ENCODE measurements at places on chromosomes 6 and 20.

DNA sequence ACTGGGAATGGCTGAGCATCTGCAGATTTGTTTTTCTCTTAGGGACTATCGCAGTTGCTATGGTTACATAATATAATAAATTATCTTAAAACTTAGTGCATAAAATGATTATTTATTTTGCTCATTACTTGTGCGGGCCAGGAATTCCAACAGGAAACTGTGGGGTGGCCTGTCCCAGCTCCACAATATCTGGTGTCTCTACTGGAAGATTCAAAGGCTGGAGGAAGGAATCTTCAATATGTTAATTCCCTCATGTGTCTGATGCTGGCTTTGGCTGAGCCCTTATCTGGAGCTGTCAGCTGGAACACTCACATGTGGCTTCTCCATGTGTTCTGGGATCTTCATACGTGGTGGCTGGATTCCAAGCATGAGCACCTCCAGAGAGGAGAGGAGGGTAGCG, 23.9 kb upstream of the B3GAT2 start:
- no peak for DNase-seq

GRCh38 chr6:166203003-166203640, 35.5 kb upstream of the TBXT start:
- no peak for DNase-seq

- DNase-seq = no peak
These were observed 186.1 kb upstream of the SLC24A3 start for GRCh38 chr20:19026121-19026878.

DNA sequence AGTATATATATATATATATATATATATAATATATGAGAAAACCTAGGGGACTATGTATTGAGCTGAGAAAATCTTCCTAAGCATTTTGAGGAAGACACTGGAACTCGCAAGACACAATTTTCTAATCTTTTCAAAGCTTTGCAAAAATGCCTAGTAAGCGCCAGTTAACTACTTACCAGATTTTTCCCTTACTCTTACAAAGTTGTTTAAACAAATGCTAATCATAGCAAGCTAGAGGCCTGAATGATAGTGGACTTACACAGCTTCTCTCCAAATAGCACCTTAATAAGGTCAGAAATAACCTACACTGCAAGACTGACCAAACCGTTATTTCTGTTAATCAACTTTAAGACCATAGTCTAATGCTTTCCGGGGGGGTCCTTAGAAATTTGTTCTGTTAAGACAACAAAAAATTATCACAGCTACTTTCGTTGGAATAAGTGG, 56.1 kb upstream of the HFE start:
- DNase-seq = no peak

DNA sequence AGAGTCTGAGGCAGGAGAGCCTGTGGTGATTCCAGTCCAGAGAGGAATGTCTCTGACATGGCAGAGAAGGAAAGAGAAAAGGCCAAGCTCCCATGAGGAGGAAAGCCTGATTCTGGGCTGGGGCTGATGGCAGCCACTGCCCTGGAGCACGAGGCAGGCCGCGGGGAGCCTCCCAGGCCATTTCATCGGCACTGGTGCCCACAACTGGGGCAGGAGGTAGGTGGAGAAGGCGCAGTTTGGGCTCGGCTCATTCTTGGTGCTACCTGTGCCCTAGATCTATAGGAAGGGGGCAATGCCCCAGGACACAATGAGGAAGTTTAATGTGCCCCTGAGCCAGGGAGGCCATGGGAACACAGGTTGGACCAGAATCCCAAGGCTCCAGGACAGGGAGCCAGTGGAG, 2.6 kb upstream of the TREML1 start:
- DNase-seq = no peak

DNA sequence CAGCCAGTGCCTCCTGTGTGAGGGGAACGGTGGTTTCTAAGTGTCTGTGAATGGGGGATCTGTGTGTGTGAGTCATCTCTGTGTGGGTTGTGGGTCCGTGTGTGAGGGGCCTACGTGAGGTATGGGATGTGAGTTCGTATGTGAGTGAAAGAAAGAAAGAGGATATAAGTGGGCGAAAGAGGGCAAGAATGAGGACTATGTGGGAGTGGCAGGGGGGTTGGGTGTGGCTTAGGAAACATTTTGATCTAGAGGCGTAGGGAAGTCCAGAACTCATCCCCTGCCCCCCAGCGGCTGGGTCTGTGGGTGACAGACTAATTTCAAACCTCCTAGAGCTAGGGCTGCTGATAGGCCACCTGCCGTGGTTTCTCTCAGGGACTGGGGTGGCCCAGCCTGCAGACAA, 35.5 kb downstream of the DHX35 start:
- peak; percentile 75 for DNase-seq

GRCh38 chr6:21840428-21840827, 246.9 kb downstream of the SOX4 start:
- DNase-seq = no peak

DNA sequence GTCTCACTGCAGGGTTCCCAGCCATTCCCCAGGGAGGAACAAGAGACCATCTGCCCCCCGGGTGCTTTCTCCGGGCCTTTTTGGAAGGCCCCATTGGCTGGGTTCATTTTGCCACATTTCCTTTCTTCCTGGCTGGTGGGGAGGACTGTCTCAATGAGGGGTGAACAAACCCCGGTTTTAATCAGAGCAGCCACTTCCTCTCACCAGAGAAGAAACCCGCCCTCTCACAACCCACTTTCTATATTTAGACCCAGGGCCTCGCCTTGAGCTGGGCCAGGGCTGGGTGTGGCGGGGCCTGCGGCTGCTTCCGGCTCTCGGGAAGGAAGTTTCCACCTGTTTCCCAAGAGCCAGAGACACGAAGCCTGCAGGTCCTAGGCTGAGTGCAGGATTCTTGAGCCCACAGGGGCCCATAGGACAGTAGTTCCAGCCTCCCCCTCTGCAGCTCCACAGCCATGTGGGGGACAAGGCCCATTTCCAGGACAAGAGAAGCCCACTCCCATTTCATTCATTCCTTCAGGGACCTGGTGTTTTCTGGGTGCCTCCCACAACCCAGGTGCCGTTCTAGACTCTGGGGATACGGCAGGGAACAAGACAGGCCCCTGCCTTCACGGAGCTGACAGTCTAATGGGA, 41.8 kb downstream of the RBM38 start:
- peak; percentile 71 for DNase-seq

DNA sequence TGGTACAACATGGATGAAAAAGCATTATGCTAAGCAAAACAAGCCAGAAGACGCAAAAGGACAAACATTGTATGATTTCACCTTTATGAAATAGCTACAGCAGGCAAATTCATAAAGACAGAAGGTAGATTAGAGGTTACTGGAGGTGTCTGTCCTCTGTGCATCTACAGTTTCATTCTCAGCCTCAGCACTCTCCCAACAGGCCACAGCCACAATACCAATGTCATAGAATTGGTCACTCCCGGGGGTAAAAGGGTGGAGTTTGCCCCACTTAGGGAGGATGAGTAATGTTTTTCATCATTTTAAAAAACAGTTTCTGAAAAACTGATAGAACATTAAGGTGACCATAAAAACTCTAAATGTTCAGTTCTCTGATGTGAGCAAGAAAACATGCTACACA, 17.2 kb upstream of the TMX4 start:
- no peak for DNase-seq

- no peak for DNase-seq
These were observed 1.1 kb upstream of the ZKSCAN8 start for GRCh38 chr6:28140616-28141015.

DNA sequence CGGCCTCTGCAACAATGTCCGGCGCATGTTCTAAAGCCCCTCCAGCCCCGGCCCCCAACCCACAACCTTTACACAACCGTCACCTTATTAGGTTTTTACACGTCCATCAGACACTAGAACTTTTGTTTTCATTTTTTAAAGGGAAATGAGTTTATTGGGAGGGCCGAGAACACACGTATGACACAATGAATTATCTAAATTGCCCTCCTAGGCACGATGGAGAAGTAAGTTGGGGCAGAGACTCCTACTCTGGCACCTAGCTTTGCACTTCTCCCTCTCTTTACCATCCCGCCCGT, 1.2 kb upstream of the DLL1 start:
- DNase-seq = no peak

DNA sequence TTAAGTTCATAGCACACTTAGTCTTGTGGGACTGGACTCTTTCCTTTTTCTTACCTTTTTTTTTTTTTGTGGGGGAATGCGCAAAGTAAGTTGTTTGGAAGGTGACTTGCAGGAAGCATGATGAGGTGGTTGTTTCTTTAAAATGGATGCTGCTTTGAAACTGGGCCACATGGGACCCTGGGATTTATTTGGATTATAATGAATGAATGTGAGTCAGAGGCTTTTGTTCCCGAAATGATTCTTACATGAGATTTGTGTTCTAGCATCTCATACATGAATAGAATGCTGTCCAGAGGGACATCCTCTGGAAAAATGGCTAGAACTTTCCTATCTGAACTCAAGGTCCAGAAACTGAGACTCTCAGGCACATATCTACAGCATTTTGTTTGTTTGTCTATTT, 236.6 kb upstream of the RNF24 start:
- no peak for DNase-seq

DNA sequence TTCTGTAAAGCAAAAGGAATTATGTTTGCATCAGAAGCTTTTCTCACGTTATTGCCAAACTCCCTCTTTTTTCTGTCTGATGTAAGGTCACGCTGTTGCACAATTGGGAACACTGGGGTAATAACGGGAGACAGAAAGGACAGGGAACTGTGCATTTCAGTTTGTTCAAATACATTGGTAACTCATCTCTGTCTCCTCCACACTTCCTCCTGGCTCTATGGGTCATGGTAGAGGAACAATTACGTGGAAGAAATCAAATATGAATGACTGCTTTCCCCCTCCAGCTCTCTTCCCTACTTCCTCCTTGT, 132.2 kb upstream of the TNFAIP3 start:
- no peak for DNase-seq

DNA sequence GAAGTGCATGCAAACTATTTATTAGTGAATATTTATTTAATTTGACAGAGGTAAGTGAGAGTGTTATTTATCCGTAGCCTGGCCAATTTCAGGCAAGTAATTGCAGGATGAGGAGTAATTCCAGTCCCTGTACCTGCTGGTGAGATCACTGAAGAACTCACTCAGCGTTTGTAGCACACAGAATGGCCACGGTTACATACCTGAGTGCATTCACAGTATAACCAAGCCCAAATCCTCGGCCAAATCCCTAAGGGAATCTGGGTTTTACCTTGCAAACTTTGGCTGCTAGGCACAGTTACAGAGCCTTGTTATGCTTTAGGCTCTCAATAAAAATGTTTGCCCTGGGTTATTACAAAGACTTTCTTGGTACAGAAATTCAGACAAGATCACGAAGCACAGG, 93.3 kb downstream of the KCNQ5 start:
- no peak for DNase-seq

- no peak for DNase-seq
These were observed 4.8 kb downstream of the ASXL1 start for GRCh38 chr20:32362901-32363364.

GRCh38 chr6:168950858-168951214, 302.8 kb downstream of the THBS2 start:
- no peak for DNase-seq

GRCh38 chr6:125932451-125932795, 24.1 kb upstream of the HINT3 start:
- DNase-seq = no peak

GRCh38 chr6:15829156-15829555, 166.3 kb upstream of the DTNBP1 start:
- no peak for DNase-seq

GRCh38 chr6:166996406-166996805, 2.8 kb upstream of the CEP43 start:
- no peak for DNase-seq

DNA sequence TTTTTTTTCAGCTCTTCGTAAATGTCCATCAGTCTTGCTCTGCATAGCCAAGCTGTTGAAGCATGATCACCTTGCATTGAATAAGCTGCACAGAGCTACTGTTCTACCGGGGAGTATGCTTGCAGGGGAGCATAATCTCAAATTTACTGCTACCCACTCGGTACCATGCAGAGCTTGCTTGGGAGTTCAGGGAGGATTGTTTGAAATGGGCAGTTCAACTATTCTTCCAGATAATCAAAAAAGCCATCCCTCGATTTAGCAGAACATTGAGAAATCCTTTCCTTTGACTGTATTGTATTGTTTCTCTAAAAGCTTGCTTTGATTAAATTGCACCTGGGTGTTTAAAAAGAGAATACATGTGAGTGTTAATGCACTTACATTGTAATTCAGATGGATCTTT, 332.6 kb downstream of the UTRN start:
- no peak for DNase-seq

DNA sequence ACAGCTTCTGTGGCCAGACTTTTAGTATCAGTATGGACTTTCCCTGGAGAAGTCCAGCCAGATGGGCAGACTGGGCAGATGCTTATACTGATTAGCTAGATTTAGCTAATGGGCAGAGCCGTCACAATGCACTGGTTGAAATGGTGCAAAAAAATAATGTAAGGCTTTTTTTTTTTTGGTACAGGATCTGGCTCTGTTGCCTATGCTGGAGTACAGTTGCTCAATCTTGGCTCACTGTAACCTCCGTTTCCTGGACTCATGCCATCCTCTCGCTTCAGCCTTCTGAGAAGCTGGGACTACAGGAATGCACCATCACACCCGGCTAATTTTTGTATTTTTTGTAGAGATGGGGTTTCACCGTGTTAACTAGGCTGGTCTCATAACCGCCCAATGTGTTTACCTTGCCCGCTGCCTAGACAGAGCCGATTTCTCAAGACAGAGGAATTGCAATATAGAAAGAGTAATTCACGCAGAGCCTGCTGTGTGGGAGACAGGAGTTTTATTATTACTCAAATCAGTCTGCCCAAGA, 16.4 kb upstream of the KIFC1 start:
- DNase-seq = no peak

- no peak for DNase-seq
These were observed 334.8 kb downstream of the EPM2A start for GRCh38 chr6:145400508-145400907.

DNA sequence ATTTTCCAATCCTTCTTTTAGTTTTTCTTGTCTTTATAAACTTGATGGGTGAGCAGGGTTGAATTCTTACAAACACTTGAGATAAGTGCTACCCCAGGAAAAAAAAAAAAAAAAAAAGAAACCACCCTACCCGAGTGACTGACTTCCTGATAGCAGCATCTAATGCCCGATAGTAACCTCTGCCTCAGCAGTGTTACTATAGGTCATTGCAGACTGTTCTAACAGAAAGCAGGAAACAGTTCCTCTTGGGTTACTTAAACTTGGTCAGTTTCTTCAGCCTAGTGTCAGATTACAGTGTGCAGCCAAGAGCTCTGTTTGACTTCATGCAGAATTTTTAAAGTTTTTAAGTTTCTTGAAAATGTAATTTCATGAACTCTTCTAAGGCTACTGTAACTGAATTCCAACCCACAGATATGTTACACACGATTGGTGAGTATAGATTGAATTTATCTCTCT, 2.1 kb downstream of the MYLIP start:
- no peak for DNase-seq
